ENCODE measurements at places on chromosomes 7 and 10.

DNA sequence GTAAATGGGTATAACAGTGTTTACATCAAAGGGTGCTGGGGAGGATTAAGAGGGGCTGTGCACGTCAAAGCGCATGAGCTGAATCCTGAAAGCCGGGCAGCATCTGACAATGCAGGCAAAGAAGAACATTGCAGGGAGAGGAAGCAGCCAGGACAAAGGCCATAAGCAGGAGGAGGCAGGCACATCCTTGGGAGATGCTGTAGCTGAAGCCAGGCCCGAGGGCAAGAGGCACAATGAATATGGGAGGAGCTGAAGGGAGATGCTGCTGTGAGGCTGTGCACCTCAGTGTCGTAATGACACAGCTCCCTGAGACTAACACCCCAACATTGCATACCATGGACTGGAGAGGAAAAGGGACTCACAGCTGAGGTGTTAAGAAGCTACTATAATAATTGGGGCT, 129.2 kb downstream of the BTAF1 start:
- DNase-seq, result no peak

- no peak for DNase-seq
Measured at GRCh38 chr7:155351120-155351870, 53.6 kb downstream of the INSIG1 start.

DNA sequence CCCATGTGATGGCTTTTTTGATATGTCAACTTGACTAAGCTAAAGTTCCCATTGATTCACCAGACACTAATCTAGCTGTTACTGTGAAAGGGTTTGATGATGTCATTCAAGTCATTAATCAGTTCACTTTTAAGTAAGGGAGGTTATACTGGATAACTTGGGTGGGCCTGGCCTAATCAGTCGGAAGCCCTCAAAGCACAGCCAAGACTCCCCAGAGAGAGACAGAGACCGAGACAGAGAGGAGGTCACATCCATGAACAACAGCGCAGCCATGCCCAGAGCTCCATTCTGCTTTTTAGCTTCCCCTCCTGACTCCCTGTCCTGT, 103.4 kb downstream of the TRIL start:
- no peak for DNase-seq

DNA sequence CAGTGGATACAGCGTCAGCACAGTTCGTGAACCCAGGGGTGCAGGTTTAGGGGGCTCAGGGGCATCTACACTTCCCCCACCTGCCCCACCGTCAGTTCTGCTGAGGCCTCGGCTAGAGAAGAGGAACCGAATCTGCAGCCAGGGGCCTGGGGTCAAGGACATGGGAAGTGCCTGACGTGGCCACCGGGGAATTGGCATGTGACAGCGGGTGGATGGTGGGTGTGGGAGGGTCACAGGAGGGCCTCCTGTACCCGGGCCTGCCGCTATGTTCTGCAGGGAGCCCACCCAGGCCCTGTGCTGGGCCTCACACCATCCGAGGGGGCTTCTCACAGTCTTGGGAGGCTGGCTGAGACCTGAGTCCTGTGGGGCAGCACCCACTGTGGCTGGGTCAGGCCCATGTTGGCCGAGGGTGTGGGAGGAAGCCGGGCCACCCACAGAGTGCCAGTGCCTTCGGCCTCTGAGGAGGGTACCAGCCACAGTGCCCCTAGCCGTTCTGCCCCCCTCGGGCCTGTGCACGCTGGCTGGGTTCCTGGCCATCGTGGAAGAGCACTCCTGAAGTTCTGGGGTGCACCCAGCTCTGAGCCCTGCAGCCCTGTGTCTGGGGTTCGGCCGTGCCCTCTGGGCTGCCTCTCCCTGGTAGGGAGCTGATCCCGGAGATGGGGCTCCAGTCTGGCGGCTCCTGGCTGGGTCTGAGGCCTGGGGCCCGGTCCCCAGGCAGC, 5.9 kb downstream of the TTYH3 start:
- DNase-seq, result no peak

- DNase-seq, result no peak
Measured at GRCh38 chr7:31302356-31302755, 38.2 kb downstream of the NEUROD6 start.

DNA sequence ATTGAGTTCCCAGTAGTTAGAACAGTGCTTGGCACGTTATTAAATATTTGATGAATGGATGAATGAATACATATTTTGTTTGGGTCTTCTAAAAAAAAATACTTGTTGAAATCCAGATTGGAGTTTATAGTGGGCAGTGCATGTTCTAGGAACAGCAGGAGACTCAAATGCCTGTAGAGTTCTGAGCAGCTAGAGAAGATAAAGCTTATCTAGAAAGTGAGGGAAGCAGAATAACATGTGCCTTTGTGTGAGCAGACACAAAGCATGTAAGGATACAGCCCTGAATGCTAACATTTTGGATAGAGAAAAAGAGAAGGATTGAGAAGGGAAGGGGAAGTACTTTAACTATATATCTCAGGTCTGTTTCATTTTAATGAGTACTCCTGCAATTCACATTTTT, 71.9 kb downstream of the SRI start:
- DNase-seq, result no peak

DNA sequence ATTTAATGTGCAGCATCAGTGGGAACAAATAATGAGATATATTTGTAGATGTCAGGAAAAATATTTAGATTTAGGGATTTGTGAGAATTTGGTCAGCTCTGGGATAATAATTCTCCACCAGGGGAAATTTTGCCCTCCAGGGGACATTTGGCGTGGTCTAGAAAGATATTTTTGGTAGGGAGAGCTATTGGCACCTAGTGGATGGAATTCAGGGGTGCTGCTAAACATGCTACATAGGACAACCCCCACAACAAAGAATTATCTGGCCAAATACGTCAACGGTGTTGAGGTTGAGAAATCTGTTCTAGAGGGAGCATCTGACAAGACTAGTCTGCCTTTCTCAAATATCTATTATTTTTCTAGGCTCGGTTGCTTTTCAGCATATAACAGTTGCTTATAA, 2.1 kb downstream of the ADK start:
- no peak for DNase-seq

- DNase-seq, result no peak
Measured at GRCh38 chr7:29035044-29035740, 77.1 kb upstream of the TRIL start.

DNA sequence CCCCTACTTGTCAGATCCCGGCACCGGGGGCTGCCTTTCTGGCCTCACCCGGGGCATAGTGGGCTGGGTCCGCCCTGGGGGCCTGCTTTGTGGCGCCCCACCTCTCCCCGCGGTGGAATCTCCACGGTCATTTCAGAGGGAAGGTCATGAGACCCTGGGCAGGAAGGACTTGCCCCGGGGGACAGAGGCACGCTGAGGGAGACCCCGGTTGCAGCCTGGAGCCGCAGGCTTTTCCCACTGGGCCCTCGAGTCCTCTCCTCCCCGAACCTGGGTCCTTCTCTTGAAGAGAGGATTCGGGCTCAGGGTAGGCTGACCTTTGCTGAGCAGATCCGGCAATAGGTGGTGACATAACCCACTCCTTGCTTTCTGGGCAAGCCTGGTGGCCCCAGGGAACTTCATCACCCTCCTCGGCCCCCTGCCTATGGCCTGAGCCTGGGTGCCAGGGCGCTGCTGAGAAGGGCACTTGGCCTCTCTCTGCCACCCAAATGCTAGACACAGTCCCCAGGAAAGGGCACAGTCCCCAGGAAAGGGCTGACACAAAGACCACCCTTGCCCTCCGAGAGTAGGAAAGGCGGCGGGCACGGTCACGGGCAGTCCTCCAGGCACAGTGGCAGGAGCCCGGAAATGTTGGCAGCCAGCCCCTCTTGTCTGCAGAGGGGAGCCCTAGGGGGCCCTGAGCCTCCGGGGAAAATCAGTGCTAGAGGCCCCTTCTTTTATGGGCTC, 36.2 kb downstream of the FKBP6 start:
- DNase-seq, result no peak

GRCh38 chr7:39317107-39317506, 249.1 kb upstream of the YAE1 start:
- no peak for DNase-seq

- no peak for DNase-seq
Measured at GRCh38 chr10:80491251-80492102, 37.4 kb downstream of the TSPAN14 start.

GRCh38 chr10:43846187-43846680, 197.6 kb upstream of the ZNF32 start:
- no peak for DNase-seq

Measured in activated CD8-positive, alpha-beta memory T cell treated with anti-CD3 and anti-CD28 coated beads for 1 hour (primary cell).